Upper lobe of left lung (tissue), 6 donors: ENCODE measurements at places on chromosomes 13 and 19. TPM values are rescaled to one million over a fixed set of nuclear protein-coding genes. Genes with fewer than 3 reads are reported as not detected.
A peak's percentile ranks its signal among the peaks of the same experiment; 100 is the strongest.

GRCh38 chr13:24277761-24278160 lies 31.6 kb upstream of the C1QTNF9 start:
- no peaks in the 10 kb centered on the region for H3K27me3 ChIP-seq
- DNase-seq: no peak
- H3K4me3 ChIP-seq: no peak overlapping the region

DNA sequence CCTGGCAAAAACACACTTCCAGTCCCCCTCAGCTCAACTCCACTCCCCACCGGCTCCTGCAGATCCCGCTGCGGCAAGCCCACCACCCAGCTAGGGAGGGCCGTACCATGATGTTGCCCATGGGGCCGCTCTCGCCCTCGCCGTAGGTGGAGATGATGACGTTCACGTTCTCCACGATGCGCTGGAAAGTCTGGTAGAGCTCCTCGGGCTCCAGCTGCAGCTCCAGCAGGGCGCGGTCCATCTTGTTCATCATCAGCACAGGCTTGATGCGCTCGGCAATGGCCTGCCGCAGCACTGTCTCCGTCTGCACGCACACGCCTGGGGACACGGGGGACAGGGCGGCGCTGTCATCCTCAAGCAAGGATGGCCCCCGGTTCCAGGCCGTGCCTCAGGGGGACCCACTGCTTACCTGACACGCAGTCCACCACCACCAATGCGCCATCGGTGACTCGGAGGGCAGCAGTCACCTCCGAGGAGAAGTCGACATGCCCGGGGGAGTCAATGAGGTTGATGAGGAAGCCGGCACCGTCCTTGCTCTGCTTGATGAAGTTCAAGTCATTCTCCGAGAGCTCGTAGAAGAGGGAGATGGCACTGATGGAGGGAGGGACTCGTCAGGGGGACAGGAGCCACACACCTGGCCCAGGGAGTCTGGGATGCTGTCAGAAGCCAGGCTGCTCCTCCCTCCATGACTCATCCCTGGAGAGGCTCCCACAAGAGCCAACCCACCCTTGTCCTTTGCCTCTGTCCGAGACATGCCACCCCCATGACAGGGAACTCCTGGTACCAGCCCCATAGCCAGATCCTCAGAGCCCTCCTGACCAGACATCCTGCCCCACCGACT lies 2.3 kb downstream of the EEF2 start:
- no peak for DNase-seq
- no peak overlapping the region for H3K27ac ChIP-seq
- H3K4me3 ChIP-seq: no peak overlapping the region
- no peaks in the 10 kb centered on the region for H3K27me3 ChIP-seq

DNA sequence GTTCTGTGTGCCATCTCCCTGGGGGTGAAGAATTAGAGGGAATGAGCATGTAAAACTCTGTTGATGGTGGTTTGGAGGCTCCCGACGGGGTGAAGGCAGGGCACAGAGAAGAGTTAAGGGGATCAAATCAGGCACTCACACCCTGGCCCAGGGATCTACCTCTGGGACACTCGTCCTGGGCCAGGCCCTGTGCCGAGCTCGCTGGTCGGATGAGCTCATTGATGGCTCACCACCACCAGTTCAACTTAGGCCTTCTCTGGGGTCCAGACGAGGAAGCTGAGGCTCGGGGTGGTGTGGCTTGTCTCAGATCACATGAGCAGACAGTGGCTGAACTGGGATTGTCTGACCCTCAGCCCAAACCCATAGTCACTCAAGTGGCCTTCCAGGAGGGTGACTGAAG lies 1.6 kb downstream of the NACC1 start:
- H3K4me1 ChIP-seq: peaks cover 40% of the 10 kb centered on the region
- H3K27ac ChIP-seq: peak overlapping the region; percentile 84
- DNase-seq: no peak
- H3K4me3 ChIP-seq: no peak overlapping the region
- H3K36me3 ChIP-seq: no peaks in the 10 kb centered on the region

GRCh38 chr19:52520013-52520412 lies 7.5 kb upstream of the ZNF808 start:
- H3K4me3 ChIP-seq: no peak overlapping the region
- H3K36me3 ChIP-seq: no peaks in the 10 kb centered on the region
- no peak for DNase-seq
- H3K4me1 ChIP-seq: no peaks in the 10 kb centered on the region
- no peaks in the 10 kb centered on the region for H3K27me3 ChIP-seq

The ETFB gene
- total RNA-seq: 94.1 TPM

The IGFL1 gene
- total RNA-seq: not detected

DNA sequence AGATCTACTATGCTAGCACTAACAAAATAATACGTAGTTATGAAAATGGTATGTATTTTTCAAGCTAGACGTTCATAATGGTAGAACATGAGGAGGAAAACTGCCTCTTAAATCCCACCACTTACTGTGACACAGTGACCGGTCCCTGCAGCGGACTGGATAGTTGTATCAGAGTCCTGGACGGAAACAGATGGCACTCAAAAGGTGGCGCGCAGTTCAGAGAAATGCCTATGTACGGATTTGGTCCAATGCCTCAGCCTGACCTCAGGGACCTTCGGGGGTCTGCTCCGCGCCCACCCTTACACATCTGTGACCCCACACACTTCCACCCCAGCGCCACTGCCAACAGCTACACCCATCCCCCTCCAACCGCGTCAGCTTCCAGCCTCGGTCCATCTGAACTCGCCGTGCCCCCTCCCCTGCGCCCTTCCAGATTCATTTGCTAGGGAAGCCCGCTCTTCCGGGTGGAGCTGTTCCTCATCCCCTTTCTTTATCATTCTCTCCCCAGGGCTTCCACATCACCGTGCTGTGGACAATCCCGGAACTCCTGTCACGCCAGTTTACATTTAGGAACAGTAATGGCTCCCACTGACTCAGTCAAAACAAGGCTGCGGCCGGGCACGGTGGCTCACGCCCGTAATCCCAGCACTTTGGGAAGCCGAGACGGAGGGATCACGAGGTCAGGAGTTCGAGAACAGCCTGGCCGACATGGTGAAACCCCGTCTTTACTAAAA lies 792 bp upstream of the LENG8 start:
- H3K27ac ChIP-seq: peak overlapping the region; percentile 98
- peaks cover 36% of the 10 kb centered on the region for H3K4me1 ChIP-seq
- peaks cover 48% of the 10 kb centered on the region for H3K36me3 ChIP-seq
- peak; percentile 83 for DNase-seq
- no peaks in the 10 kb centered on the region for H3K27me3 ChIP-seq
- peak overlapping the region; percentile 78 for H3K4me3 ChIP-seq

DNA sequence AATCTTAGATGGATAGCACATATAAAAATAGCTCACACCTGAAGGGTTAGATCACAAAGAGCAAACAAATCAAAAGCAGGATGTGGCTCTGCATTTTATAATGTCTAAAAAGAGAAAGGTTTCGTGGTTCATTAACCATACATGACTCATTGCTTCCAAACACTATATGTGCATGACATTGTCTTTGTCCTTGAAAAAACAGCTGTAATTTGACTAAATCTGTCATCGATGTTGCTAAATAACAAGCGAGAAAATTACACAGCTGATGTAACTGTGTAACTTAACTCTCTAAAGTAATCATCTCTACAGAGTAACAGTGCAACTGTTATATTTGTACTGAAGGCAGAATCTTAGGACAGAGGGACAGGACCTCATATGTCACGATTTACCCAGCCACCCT lies 383.1 kb upstream of the GPC6 start:
- no peaks in the 10 kb centered on the region for H3K4me1 ChIP-seq
- no peaks in the 10 kb centered on the region for H3K36me3 ChIP-seq
- no peaks in the 10 kb centered on the region for H3K27me3 ChIP-seq
- H3K27ac ChIP-seq: no peak overlapping the region
- H3K4me3 ChIP-seq: no peak overlapping the region
- DNase-seq: no peak

DNA sequence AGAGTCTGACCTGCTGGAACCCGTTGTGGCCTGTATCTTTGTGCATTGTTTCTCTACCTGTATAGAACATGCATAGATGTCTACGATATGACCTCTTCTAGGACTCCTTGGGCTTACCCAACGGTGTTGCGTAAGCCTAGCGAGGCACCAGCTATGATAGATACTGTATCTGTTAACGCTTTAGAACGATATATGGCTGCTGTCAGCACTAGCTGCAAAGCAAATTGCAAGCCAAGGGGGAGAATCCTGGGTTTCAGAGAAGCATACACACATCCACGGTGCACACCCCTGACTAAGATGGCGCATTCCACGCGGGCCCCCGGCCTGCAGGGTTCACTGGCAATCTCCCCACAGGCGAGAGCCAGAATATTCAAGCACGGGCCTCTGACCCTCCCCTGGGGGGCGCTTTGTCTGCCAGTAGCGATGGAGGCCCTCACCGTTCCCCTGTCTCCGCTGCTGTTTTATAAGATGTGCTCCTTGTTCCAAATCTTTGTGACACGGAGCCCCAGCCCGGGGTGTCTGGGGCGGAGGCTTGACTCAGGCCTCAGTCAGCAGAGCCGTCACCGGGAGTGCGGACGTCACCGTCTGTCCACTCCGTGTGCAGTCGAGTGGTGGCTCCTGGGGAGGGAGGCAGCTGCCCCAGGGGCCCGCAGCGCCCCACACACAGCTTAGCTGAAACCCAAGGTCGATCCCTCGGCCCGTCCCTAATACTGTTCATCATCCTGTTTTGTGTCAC lies 12.9 kb upstream of the RPS15 start:
- no peak for DNase-seq
- no peak overlapping the region for H3K27ac ChIP-seq
- H3K4me1 ChIP-seq: no peaks in the 10 kb centered on the region
- no peak overlapping the region for H3K4me3 ChIP-seq
- no peaks in the 10 kb centered on the region for H3K27me3 ChIP-seq

GRCh38 chr13:93721483-93721882 lies 494.9 kb downstream of the GPC6 start:
- H3K36me3 ChIP-seq: no peaks in the 10 kb centered on the region
- no peaks in the 10 kb centered on the region for H3K27me3 ChIP-seq
- no peaks in the 10 kb centered on the region for H3K4me1 ChIP-seq
- DNase-seq: no peak
- H3K4me3 ChIP-seq: no peak overlapping the region

The LYPD5 gene
- total RNA-seq: 3.4 TPM

The HIF3A gene
- 66.9 TPM for total RNA-seq

DNA sequence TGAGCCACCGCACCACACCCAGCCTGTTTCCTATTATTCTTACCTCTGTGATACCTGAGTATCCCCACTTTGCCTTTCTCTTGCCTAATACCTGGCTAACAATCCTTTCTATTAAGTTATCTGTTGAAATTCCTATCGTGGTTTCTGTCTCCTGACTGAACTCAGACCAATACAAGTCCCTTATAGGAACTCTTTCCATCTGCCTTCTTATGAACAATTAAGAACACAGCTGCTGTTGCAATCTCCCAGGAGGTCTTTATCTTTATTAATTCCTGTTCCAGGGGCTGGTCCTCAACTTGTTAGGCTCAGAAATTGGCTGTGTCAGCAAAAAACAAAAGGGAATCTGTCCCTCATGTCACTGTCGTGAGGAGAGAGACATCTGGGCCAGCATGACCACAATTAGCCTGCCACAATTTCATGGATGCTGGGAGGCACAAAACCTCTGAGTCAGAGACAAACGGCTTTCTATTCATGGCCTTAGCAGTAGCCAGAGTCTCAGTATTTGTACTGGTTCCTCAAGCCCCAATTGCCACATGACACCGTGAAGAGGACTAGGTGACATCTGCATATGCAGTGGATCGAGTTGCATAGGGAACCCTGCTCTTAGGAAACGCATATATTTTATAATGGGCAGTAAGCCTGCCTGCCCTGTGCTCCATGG lies 58.2 kb downstream of the NUFIP1 start:
- no peaks in the 10 kb centered on the region for H3K36me3 ChIP-seq
- no peak overlapping the region for H3K27ac ChIP-seq
- no peak for DNase-seq
- peaks cover 11% of the 10 kb centered on the region for H3K4me1 ChIP-seq
- H3K27me3 ChIP-seq: no peaks in the 10 kb centered on the region
- no peak overlapping the region for H3K4me3 ChIP-seq

The ZNF761 gene
- 9.7 TPM for total RNA-seq

The NCAN gene
- total RNA-seq: not detected

The REXO1 gene
- total RNA-seq: 37.7 TPM

The ZNF726 gene
- total RNA-seq: 13.6 TPM

GRCh38 chr19:31185261-31185660 lies 164.0 kb downstream of the TSHZ3 start:
- no peaks in the 10 kb centered on the region for H3K4me1 ChIP-seq
- H3K4me3 ChIP-seq: no peak overlapping the region
- no peaks in the 10 kb centered on the region for H3K36me3 ChIP-seq
- H3K27me3 ChIP-seq: no peaks in the 10 kb centered on the region
- no peak for DNase-seq

The KANK3 gene
- total RNA-seq: 27.7 TPM

DNA sequence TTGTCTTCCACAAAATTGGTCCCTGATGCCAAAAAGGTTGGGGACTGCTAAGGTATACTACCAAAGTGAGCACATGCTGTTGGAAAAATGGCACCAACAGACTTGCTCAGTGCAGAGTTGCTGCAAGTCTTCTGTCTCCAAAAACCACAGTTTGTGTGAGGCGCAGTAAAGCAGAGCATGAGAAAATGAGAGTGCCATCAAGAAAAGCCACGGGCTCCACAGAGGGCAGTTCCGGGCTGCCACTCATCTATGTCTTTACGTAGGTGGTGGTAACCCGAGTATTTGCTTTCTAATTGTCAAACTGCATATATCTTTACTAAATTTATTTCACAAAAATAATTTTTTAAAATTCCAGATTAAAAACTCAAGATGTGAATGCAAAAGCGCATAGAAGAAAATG lies 123.8 kb downstream of the RNF17 start:
- peaks cover 17% of the 10 kb centered on the region for H3K36me3 ChIP-seq
- H3K27me3 ChIP-seq: no peaks in the 10 kb centered on the region
- no peaks in the 10 kb centered on the region for H3K4me1 ChIP-seq
- no peak for DNase-seq
- H3K27ac ChIP-seq: no peak overlapping the region

DNA sequence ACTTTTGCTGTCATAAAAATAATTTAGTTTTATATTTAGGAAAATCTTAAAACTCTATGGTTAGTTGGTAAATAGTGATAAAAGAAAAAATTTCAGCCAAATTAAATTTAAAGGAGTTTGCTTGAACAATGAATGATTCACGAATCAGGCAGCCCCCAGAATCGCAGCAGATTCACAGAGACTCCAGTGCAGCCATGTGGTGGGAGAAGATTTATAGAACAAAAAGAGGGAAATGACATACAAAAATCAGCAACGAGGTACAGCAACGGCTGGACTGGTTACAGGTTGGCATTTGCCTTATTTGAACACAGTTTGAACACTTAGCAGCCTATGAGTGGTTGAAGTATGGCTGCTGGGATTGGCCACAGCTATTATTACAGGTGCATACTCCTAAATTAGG lies 96.4 kb upstream of the MYCBP2 start:
- H3K27ac ChIP-seq: no peak overlapping the region
- DNase-seq: no peak
- H3K4me1 ChIP-seq: no peaks in the 10 kb centered on the region
- H3K27me3 ChIP-seq: no peaks in the 10 kb centered on the region
- no peaks in the 10 kb centered on the region for H3K36me3 ChIP-seq

DNA sequence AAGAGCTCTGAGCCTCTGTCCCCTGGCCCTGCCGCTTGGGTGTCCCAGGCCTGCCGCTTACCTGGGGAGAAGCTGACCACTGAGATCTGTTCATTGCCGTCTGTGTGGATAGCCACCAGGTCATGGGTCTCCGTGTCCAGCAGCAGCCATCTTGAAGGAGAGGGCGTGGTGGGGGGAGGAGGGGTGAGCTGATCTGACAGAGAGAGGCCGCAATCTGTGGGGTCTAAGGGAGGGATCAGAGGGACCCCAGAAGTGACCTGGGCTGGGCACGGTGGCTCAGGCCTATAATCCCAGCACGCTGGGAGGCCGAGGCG lies 14.6 kb upstream of the GPR4 start:
- H3K27ac ChIP-seq: no peak overlapping the region
- peaks cover 6% of the 10 kb centered on the region for H3K4me1 ChIP-seq
- H3K4me3 ChIP-seq: no peak overlapping the region
- no peak for DNase-seq
